Testis (tissue), 5 donors: ENCODE measurements at places on chromosomes 4 and X.
A peak's percentile ranks its signal among the peaks of the same experiment; 100 is the strongest.

DNA sequence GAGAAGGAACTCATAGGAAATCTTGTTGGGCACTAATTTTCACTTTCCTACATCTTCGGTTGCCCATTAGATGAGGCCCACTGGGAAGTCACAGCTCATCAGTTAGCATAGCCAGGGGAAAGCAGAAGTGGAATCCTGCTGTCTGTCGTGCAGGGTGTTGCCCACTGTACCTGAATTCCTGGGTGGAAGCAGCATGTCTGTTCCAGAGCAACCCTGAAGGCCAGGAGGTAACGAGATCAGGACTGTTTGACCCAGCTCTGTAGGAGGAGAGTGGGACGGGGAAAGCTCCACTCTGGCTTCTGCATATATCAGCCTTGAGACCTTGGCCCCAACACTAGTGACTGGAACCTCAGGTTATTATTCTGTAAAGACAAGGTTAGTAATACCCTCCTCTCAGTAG, 296.1 kb downstream of the EVC2 start:
- DNase-seq, result no peak

GRCh38 chr4:87819281-87819919, 13.4 kb upstream of the MEPE start:
- DNase-seq, result no peak

DNA sequence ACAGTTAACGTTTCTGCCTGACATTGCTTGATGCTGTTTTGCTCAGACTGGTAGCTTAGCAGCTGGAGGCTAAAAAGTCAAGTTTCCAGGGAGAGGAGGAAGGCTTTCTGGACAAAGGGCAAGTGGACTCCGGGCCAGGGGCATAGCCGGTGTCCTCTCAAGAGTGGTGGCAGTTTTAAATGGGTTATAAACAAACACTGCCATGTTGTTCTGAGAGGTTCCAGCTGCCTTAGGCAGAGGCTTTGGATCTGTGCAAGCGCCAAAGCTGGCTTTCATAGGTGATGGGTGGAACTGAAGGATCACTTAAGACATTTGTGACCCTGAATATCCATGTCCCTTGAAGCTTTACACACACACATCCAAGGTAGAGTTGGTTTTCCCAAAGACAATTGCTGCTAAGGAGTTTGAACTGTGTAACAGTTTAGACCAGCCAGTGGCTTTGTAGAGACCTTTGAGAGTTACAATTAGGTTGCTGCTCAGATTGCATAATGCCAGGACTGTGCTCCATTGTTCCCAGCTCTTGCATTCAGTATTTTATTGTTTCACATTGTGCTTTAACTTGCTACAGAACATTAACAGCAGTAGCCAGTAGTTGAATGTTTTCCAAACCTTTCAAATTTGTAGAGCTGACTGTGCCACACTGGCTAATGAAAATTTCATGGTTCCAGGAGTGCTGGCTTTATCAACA, 54.1 kb upstream of the AP1S2 start:
- peak; percentile 40 for DNase-seq

- DNase-seq, result no peak
Measured at GRCh38 chrX:72351606-72352334, 46.1 kb upstream of the CITED1 start.

DNA sequence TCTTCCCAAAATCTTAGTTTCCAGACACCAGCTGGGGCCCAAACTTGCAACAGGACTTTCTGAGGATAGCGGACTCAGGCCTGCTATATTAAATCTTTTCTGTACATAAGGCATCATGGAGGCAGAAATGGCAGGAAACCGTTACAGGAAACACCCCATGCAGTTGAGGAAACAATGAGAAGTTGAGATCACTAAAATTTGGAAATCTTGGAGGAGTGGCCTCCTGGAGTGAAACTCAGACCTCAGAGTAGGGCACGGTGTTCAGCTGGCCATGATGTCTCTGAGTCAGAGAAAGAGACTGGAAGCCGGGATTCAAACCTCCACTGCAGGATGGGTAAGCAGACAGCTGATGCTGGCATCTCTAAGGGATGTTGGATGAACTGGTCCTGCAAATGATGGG, 372.6 kb upstream of the CTSO start:
- DNase-seq, result no peak

DNA sequence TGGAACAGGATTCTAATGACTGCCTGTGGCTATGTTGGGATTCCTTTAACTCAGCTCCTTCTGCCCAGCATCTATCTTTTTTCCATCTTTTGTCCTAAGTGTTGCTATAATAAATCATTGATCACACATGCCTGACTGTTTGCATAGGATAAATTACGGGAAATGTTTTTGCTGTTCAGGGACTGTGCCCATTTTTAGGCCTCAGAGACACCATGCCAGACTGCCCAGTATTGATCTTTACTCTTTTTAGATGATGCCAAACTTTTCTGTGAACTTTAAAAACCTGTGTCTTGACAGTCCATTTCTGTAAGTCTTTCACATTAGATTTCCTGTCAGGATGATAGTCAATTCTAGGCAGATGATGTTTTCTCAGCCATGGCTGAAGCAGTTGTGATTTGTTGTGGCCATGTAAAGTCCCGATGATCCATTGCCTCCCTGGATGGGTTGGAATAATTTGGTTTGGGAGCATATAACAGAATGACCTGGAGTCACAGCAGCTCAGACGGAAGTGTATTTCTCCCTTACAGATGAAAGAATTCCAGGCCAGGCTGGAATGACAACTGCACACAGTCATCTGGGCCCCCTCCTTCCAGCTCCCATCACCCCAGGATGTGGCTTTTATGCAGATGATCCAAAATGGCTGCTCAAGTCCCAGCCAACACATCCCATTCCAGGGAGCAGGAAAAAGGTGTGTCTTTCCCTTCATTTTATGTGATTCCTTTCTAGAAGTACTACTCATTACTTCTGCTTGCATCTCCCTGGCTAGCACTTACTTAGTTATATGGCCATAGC, 3.4 kb downstream of the HTT-AS start:
- DNase-seq, result no peak

DNA sequence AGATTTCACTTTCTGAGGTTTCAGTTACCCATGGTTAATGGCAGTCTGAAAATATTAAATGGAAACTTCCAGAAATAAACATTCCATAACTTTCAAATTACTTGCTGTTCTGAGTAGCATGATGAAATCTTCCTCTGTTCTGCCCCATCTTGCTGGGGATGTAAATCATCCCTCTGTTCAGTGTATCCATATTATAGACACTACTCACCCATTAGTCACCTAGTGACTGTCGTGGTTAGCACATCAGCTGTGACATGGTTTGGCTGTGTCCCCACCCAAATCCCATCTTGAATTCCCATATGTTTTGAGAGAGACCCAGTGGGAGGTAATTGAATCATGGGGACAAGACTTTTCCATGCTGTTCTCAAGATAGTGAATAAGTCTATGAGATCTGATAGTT, 125.5 kb upstream of the GIMD1 start:
- no peak for DNase-seq

DNA sequence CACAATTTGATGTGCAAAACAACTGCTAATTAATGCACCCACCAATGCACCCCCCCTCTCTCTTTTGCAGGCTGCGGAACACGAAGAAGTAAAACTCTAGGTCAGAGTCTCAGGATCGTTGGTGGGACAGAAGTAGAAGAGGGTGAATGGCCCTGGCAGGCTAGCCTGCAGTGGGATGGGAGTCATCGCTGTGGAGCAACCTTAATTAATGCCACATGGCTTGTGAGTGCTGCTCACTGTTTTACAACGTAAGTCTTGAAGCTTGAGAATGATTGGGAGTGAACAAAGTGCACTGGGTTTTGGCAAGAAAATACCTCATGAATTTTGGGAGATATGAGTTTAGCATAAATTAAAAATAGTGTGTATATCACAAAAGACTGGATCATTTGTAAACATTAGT, 28.9 kb downstream of the TMPRSS11E start:
- DNase-seq, result no peak

DNA sequence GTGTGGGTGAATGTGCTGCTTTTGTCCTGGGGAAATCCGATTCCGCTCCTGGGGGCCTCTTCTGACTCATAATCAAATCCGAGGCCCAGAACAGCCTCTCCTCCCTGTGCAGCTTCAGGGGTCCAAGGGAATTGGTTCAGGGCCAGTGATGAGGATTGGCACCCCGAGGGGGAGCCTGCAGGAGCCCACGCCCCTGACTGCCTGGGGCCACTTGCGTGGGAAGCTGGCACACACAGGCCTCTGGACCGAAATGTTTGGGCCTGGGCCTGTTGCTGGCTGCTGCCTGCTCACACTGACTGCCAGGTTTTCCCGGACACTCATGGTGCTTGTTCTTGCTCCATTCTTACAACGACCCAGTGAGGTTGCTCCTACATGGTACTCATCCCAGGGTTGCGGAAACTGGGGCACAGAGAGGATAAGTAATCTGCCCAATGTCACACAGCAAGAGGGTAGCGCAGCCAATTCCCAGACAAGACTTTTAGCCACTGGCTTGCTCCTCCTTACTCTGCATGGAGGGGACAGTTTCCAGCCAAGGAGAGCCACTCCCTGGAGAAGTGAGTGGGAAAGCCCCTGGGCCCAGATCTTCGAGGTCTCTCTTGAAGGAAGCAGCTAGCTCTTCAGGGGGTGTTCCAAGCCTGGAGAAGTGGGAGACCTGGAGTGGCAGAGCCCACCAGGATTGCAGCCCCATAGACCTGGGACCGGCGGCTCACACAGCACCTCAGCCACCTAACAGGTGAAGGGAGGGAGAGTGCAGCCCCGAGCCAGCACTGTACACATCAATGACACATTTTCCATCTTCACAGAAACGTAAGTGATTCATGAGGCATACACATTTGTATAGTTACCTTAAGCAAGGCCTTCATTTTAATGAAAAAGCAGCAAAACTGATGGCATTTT, 20.3 kb downstream of the CFAP99 start:
- DNase-seq, result no peak

DNA sequence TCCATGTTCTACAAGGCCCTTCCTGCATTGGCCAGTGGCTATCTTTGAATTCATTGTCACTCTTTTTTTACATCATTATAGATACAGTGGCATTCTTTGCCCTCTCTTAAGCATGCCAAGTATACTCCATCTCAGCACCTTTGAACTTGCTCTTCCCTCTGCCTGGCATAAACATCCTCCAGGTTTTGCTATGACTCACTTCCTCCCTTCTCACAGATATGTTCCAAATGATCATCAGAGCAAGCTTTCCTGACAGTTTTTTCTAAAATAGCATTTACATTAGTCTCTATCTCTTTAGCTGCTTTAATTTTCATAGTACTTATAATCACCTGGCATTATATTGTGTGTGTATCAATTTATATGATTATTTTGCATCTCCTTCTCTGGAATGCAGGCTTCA, 553.3 kb upstream of the MAGEB2 start:
- no peak for DNase-seq

- DNase-seq, result no peak
Measured at GRCh38 chr4:38386005-38386551, 277.9 kb upstream of the KLF3 start.

DNA sequence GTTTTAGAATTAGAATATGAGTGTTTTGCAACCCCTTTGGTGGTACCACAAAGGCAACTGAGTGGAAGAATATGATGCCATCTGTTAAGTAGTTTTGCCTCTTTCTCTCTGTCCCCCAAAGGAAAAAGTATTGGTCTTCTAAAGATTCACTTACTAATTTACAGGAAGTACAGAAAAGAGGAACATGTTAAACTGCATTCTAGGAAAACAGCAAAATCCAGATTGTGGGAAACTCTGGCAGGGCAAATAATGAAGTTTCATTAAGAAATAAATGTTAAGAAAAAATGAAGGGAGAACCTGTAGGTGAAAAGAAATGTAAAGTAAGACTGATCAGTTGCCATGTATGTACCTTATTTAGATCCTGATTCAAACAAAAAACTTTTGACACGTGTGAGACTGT, 39.3 kb downstream of the NSUN7 start:
- DNase-seq, result no peak

GRCh38 chr4:20252656-20253282, 1.1 kb downstream of the SLIT2 start:
- peak; percentile 29 for DNase-seq

DNA sequence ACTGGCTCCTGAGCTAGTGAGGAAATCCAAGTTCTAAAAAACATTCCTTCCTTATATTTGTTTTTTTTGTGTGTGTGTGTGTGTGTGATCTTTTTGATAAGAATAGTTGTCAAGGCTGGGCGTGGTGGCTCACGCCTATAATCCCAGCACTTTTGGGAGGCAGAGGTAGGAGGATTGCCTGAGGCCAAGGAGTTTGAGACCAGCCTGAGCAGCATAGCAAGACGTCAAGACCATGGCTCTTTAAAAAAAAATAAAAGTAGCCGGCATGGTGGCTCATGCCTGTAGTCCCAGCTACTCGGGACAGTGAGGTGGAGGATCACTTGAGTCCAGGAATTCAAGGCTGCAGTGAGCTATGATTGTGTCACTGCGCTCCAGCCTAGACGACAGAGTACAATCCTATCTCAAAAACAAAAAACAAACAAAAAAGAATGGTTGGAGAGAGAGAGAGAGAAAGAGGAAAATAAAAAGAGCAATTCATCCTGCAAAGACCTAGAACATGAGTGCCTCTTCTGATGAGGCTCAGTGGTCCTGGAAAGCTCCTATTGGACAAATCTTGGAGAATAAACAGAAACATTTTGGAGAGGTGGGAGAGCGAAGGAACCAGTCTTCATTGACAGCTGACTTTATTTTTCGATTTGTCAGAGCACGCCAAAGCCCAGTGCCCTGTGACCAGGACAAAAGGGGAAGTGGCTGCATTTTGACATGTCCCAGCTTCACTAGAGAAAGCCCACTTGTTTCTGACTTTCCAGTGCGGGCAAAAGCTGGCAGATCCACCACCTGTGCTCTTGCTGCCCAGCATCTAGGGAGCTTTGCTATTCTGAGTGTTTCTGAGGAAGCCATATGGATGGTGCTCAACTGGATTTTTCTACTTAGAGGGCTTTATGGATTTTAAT, 244.7 kb downstream of the PALLD start:
- DNase-seq, result no peak

GRCh38 chrX:55220119-55220794, at the start of gene PAGE5:
Gene PAGE5, plus strand, starts transcription at chrX:55220346. Its CDS starts 1,037 bp downstream, at chrX:55221383.
- DNase-seq, result peak; percentile 51

DNA sequence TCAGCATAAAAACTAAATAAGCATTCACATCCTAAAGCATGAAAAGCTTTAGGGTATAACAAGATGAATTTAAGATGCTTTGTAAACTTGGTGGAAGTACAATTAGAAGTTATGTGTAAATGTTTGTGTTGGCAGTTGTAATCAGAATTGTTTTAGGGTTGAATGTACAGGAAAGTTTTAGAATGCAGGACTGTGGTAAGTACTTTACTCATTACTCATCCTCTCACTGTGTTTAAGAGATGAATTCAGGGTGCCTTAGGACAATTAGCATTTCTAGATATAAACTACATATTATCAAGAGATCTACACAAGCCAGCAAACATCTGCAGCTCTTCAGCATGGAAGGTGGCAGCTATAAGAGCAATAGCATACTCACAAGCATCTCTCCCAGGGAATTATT, 77.5 kb upstream of the ELOVL6 start:
- DNase-seq, result no peak

DNA sequence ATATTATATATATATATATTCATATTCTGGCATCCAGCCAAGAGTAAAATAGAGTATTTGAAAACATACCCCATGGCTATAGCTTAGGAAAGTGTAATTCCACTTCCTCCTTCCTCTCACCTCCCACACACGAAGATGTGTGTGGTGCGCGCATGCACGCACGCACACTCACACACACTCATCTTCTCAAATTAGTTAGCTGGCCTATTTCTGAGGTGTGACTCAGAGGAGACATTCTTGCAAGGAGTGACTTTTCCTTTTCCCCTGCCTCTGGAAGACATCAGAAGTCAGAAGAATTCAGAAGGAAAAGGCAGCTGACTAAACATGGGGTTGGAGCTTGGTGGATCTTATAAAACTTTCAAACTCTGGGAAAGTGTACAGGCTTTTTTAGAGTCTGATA, 8.8 kb downstream of the ENPEP start:
- no peak for DNase-seq

- no peak for DNase-seq
Measured at GRCh38 chrX:148601034-148601433, 100.6 kb downstream of the AFF2 start.

GRCh38 chrX:110402091-110402849, 43.6 kb downstream of the RTL9 start:
- DNase-seq, result no peak
